Left lobe of liver (tissue), 2 donors: ENCODE measurements at places on chromosomes 6 and 20. TPM values are rescaled to one million over a fixed set of nuclear protein-coding genes. Genes with fewer than 3 reads are reported as not detected.

DNA sequence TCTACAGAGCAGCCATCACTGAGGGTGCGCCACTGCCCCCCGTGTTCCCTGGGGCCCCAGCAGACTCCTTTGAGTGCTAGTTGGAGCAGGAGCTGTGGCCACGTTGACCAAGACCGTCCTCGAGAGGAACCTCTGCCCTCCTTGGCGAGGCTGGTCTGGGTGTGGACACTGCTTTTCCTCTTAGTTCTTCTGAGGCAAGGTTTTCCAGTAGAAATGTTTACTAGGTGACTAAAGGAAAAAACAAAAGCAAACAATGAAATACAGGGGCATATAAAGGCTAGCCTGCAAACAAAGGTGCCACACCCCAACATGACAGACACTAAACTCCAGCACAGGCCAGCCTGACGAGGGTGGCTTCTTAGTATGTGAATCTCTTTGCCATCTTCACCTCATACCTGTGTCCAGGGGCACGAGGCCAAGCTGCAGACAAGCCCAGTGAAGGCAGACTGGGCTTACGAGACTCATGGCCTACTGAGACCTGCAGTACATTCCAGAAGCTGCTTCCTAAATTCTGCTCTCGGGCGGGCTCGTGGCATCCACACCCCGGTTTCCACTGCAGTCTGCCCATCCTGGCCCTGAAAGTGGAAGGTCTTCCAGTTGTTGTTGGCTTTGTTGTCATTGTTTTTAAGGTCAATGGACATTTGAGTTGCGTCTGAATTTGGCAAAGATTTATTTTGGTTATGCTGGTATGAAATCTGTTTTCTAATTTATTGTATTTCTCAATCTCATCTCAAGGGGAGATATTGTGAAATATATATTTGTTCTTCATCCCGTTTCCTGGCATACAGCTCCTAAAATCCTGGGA is 39.2 kb downstream of the FAM50B start:
- DNase-seq = no peak

DNA sequence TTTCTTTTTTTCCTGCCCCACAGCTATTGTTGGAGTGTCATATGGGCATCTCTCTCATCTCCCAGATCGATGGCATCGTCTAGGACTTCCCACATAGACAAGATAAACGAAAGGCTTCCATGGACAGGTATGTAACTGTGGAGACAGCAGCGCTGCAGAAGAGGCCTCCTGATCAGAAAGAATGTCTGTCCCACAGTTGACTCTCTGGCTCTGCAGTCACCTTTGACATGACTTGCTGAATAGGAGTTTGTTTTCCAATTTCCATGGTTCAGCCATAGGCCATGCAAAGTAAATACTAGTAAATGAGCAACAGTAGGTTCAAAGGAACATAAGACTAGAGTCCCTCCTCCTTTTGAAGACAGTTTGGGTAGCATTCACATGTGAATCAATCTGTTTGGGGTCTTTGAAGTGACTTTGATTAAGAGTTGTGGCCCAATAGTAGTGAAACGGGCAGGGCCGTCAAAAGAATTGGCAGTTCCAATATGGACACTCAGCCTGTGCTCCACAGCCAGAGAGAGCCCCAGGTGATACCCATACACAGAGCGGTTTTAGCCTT is 134.7 kb upstream of the IFNGR1 start:
- peak; percentile 58 for DNase-seq

- DNase-seq = no peak
These were observed 23.8 kb downstream of the ANKS1A start for GRCh38 chr6:34912715-34913464.

DNA sequence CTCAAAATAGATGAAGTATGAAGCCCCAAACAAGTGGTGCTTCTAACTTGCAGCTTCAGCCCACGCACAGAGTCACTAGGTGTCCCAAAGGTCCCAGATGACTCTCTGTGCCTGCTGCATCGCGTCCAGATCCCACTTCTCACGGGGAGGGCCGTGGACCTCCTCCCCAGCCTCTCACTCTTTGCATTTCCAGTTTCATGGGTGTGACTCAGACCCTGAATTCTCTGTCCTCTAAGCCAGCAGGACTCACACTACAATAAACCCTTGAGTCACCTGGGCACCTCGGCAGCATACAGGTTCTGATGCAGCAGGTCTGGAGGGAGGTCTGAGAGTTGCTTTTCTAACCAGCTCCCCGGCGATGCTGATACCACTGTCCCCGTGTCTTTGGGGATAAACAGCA is 114.0 kb upstream of the RIN2 start:
- no peak for DNase-seq

- DNase-seq = no peak
These were observed 481 bp downstream of the ZNF133 start for GRCh38 chr20:18288749-18289267.

DNA sequence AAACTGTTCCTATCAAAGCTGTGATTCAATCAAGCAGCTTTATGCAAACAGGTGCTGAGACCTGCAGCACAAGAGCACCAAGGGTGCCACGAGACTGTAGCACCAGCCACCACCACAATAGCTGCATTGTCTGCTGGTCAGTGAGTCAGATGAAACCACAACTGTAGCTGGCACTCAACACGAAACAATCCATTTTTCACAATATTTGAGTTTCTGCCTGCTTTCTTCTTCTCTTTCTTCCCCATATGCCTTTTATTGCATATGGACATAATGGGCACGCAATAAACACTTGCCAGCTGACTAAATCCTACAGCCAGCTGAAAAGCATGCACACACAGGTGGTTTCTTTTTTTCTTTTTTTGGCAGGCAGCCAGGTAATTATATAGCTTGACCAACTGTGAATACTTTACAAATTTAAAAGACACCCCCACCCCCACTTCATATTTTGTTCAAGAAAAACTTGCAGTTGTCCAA is 16.6 kb downstream of the SLC2A12 start:
- DNase-seq = no peak

- DNase-seq = no peak
These were observed 33.2 kb downstream of the MAP7 start for GRCh38 chr6:136517002-136517401.

The TSPYL4 gene
- total RNA-seq = 5.2 TPM

The CDSN gene
- total RNA-seq = not detected

The RIPPLY2 gene
- not detected for total RNA-seq
